ENCODE measurements at places on chromosomes 7 and 10.

GRCh38 chr7:17234030-17234397, 64.4 kb upstream of the AHR start:
- DNase-seq, result peak; percentile 38

DNA sequence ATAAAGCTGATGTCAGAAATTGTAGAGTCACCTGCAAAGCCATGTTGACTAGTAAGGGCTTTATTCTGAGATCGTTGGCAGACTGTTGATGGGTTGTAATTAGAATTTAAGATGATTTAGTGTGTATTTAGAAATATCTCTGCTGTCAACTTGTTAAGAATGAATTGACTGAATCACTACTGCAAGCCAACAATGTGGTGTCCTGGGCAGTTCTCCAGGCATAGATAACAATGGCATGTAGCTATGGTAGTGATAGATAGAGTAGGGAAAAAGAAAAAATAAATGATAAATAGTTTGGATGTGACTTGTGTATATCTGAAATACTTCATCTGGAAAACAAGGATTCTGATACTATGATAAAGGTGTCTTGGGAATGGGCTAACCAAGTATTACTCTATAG, 640.2 kb downstream of the ARL4A start:
- no peak for DNase-seq

GRCh38 chr7:26365077-26365900, 73.6 kb downstream of the SNX10 start:
- peak; percentile 37 for DNase-seq

DNA sequence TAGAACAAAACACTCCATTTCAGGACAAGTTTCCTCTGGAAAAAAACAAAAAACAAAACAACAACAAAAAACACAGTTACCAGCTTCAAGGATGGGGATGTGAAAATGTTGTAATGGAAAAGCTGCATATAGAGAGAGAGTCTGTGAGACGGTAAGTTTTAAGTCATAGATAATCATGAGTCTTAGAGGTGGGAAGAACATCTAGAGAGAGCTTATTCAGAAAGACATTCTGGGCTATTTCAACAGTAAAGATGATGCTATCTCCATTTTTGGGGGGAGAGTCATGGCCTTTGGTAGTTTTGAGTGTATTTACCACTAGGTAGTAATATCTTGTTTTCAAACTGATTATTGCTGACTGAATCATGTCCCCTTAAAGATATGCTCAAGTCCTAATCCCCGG, 23.3 kb upstream of the INPP5F start:
- no peak for DNase-seq

- DNase-seq, result peak; percentile 27
These were observed 23.0 kb downstream of the AMZ1 start for GRCh38 chr7:2710901-2711551.

- DNase-seq, result no peak
These were observed 1355.5 kb upstream of the LRRTM3 start for GRCh38 chr10:65570143-65571010.

- no peak for DNase-seq
These were observed 23.6 kb upstream of the ITGB8 start for GRCh38 chr7:20307119-20307518.

- DNase-seq, result no peak
These were observed 540.3 kb upstream of the MGMT start for GRCh38 chr10:128926711-128927110.

DNA sequence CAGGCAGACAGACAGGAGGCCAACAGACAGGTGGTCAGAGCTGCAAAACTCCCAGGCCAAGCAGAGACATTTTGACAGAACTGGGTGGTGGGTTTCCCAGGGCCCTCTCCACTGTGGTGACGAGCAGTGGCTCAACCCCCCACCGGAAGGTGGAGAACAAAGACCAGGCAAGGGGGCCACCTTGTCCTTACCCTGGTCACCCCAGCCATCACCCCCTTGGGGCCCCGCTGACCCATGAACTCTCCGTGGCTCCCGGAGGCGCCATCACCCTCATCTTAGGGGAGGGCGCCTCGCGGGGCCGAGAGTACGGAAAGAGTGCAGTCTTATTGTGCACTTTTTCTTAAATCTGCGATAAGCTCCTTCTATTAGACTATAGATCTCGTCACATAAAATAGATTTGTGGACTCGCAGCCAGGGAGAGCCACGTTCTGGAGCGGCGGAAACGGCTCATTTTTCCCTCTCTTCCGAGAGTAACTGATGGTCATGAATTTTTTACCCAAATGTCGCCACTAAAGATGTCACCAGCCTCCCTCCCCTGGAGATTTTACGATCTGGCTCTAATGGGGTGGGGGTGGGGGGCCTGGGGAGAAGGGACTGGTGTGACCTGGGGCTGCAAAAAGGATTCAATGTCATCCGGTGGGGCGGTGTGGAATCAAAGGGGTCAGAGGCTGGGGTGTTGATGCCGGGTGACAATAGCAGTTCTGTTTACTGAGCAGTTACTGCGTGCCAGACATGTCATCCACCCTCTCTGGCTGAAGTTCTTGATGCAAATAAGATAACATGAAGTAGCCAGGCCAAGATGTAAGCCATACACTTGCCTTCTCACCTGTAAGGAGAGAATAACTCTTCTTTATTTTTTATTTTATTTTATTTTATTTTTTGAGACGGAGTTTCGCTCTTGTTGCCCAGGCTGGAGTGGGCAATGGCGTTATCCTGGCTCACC, 71.1 kb upstream of the MYL10 start:
- no peak for DNase-seq

GRCh38 chr10:60978287-60979115, 34.5 kb upstream of the RHOBTB1 start:
- DNase-seq, result no peak

DNA sequence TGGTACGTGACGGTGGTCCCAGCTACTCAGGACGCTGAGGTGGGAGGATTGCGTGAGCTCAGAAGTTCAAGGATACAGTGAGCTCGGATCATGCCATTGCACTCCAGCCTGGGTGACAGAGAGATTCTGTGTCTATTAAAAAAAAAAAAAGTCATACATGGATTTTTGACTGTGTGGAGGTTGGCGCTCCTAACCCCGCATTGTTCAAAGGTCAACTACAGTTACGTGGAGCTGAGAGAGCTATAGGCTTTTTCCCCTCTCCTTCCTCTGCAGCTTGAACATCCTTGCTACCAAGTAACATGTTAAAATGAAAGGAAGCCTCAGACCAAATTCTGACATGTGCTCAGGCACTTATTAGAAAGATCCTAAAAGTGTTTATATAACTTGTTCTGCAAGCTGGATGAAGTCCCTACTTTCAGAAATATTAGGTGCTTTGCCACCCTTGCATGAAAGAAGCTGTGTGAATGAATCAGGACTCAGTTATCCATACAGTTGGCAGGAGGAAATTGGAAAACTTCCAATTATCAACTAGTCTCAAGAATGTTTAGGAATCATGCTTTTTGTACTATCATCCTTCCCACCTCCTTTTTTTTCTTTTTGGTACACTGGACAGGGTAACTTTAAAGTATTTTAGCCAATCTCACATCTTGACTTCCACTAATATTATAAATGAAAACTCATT, 12.5 kb upstream of the ST7 start:
- DNase-seq, result no peak

DNA sequence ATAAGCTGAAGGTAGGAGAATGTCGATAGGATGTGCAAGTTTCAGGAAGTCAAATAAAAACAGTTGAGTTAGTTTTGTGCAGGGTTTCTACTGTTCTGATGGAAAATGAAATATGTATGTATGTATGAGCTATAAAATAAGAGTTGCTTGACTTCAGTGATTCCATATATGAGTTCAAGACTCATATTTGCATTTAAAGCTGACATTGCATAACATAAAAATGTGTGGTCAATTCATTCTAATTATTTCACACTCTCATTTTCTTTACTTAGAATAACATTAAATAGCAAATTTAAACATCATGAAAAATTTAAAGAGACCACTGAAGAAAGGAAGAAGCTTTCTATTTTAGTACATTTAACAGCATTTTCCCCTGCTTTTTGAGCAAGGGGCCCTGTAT, 37.8 kb downstream of the IFIT5 start:
- no peak for DNase-seq

GRCh38 chr7:1681581-1681980, 11.5 kb downstream of the ELFN1 start:
- no peak for DNase-seq

DNA sequence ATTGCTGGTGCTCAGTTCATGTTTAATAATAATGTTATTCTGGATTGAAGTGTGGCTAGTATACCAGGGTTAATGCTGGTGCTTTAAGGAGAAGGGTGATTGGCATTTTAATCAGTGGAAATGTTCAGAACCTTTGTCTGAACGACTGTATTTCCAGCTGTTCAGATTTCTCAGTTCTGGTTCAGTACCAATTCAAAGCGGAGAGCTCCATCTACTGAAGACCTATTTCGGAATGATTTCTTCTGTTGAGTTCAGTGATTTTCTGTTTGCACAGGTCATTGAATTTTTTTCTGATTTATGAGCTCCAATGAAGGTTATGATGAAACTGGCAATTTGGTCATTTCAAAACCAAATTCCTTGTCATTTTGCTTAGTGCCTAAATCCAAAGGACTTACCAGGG, 160.1 kb downstream of the EXOC4 start:
- no peak for DNase-seq

- DNase-seq, result no peak
These were observed 614.1 kb upstream of the FZD8 start for GRCh38 chr10:36256166-36256565.
